ENCODE measurements at places on chromosomes 6 and 20.
A peak's percentile ranks its signal among the peaks of the same experiment; 100 is the strongest.

GRCh38 chr20:34689486-34689885 is 12.6 kb upstream of the PIGU start:
- peak; percentile 61 for DNase-seq

DNA sequence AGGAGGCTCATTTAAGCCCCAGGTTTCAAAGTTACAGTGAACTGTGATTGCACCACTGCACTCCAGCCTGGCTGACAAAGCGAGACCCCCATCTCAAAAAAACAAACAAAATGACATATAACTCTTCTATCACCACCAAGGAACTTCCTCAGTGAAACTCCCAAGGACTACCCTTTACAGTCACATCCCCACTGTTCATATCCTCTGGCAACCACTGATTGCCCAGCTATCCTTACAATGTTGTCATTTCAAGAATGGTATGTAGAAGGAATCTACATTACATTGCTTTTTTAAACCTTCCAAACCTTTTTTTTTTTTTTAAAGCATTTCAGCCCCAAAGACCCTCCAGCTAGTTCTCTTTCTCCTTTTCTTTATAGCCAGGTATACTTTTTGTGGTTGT is 123.1 kb upstream of the CARMIL1 start:
- peak; percentile 22 for DNase-seq

- DNase-seq, result no peak
These were observed 58.3 kb upstream of the PDE10A start for GRCh38 chr6:165721356-165721755.

GRCh38 chr6:104829183-104829958 is 30.3 kb downstream of the HACE1 start:
- no peak for DNase-seq

DNA sequence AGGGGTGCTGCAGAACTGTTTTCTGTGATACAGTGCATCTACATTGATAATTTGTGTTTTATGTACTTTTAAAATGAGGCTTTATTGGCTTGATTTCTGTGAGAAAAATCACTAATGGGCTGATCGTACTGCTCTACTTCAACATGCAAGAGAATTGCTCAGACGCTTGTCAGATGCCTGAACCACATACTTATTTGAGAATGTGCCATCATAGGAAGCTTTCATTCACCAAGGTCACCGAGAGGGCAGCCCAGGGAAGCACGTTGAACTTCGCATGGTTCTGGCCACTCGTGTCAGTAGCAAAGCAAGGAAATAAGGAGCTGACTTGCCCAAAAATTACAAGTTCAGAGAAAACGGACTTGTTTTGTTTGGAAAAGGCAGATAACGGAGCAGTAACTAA is 168.5 kb upstream of the AKAP12 start:
- peak; percentile 98 for DNase-seq

- peak; percentile 76 for DNase-seq
These were observed 33.0 kb downstream of the RIPOR2 start for GRCh38 chr6:24902782-24903181.

DNA sequence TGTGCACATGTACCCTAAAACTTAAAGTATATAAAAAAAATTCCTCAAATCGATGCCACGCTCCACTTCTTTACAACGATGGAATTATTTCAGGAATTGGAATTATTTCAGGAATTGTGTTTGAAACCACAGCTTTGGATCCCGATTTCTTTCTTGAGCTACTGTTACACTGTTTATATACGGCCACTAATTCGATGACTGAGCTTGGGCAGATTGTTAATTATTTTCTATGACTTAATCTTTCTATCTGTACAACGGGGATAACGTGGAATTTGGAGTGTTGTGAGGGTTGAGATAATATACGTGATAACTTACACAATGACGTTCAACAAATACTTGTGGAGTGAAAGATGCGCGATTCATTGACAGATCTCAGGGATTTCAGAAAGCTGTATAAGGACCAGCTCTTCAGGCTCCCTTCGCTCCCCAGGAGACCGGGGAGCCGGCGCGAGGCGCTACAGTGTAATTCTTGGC is 171.3 kb downstream of the SLC16A10 start:
- DNase-seq, result no peak

DNA sequence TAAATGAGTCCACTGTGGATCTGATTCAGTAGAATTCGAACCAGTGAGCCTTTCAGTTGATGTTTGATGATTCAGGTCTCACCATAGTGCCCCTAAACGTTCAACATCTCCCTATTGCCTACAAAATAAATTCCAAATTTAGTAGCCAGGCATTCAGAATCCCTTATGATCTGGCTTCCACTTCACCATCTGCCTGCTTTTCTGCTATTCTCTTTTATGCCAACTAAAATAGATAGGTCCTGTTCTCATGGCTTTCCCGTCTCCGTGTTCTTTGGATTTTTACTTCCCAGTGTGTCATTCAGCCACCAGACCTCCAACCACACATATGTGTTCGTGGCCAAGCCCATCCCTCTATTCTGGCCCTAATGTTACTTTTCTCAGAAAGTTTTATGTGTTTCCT is 410.4 kb downstream of the LMBRD1 start:
- DNase-seq, result no peak

GRCh38 chr20:51339721-51340450 is 202.6 kb downstream of the NFATC2 start:
- peak; percentile 60 for DNase-seq

GRCh38 chr20:51447097-51447764 is 95.3 kb downstream of the NFATC2 start:
- DNase-seq, result peak; percentile 93

DNA sequence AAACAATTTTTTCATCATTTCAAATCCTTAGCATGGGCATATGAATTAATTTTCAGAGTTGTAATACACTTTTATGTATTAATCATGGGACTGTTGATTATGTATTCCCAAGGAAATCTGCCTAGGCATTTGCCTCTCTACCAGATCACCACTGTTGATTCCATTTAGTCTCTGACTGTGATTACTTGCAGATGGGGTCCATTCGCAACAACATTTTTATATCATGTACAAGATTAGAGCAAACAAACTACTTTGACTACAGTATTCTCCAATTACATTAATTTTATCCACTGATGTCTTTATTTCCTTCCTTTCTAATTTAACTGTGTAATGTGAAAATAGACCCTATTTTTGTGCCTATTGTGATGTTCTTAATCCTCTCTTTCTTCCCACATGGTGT is 831.4 kb upstream of the SLC35B3 start:
- DNase-seq, result no peak

- no peak for DNase-seq
These were observed 37.4 kb upstream of the OPRM1 start for GRCh38 chr6:154001494-154002285.

DNA sequence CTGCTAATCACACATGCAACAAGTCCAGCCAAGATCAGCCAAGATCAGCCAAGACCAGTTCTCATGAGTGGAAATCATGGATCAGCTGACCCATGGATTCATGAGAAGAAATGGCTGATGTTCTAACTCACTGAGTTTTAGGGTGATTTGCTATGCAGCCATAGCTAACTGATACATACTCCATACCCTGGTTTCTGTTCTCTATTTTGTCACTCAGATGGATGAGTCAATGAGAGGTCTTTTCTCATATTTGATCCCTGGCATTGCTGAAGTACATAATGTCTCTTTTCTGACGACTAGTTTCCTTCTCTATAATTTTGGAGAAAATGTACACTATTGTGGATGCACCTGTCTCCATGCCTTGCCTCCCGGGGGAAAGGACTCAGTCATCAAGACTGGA is 118.4 kb upstream of the LY86 start:
- DNase-seq, result no peak

Measured in iris pigment epithelial cell (primary cell).